ENCODE measurements at places on chromosomes 5 and 9.

DNA sequence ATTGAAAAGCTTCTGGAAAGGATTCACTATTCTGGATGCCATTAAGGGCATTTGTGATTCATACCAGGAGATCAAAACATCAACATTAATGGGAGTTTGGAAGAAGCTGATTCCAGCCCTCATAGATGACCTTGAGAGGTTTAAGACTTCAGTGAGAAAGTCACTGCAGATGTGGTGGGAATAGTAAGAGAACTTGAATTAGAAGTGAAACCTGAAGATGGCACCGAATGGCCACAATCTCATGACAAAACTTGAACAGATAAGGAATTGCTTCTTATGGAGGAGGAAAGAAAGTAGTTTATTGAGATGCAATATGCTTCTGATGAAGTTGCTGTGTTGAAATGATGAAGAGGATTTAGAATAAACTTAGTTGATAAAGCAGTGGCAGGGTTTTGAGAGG lies 254.6 kb upstream of the SLC24A2 start:
- DNase-seq: no peak

DNA sequence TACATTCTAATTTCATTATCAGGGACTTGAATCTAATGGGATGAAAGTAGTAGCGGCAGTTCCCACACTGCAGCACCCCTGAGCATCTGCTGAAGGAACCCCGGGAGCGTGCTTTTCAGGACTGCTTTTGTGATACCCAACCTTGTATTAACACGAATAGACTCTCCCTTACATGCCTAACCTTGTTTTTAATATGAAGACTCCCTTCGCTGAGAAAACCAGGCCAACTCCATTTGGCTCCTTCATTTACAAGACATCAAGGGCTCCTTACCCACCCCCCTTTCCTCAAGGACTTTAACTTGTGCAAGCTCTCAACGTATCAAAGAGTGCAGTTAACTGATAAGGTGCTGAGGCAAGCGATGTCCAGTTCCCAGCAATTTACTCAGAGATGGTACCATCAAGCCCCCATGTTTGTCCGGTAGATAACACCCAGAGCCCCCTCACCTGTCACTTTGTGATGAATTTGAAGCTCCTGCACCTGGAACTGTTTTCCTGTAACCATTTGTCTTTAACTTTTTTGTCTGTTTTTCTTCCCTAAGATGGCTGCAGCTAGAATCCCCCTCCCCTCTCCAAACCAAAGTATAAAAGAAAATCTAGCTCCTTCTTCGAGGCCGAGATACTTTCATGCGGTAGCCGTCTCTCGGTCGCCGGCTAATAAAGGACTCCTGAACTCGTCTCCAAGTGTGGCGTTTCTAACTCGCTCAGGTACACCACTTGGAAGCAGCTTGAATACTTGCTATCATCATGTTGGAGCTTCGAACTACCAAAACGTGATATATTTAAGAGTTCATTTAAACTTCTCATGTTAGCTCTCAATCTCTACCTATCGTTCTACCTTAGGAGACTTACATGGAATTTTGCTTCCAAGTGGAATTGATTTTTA lies 10.7 kb downstream of the HNRNPH1 start:
- peak; percentile 68 for DNase-seq

DNA sequence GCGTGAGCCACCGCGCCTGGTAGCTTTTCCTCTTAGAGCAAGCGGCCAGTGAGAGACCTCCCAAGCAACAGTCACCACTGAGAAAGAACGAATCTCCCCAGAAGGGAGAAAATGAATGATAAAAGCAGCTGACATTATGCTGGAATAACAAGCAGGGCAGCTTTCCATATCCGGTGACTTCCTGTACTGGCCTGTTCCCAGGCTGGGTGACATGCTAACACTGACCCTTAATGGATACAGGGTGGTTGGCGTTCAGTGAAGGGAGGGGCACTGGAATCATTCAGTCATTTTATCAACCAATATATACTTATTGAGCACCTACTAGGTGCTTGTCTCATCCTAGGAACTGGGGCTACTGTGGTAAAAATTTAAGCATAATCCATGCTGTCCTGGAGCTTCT lies 357.3 kb upstream of the PANK3 start:
- DNase-seq: no peak

DNA sequence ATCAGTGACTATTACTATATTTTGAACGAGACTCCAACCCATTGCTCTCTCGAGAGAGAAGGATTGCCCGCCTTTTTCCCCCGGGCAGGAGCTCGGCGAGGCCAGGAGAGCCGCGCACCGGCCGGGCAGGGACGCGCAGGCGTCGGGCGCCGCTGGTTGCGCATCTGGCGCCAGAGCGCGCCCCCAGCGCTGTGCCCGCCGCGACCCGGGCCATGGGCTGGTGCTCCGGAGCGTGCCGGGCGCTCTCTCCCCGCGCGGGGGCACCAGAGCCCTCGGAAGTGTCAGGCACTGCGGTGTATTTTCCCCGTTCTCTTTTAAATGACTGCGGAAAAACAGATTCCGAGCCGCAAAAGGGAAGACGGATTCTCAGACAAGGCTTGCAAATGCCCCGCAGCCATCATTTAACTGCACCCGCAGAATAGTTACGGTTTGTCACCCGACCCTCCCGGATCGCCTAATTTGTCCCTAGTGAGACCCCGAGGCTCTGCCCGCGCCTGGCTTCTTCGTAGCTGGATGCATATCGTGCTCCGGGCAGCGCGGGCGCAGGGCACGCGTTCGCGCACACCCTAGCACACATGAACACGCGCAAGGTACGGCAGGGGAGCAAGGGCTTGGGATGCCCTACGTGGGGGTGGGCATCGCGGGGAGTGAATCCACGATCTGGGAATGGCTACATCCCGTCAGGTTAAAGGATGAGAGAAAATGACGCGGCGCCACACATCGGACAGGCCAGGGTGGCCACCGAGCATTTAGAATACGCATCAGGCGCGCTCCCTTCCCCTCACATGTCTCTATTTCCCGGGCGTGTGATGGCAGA lies 1.1 kb upstream of the NTRK2 start:
- DNase-seq: no peak

- no peak for DNase-seq
These were observed 131.1 kb upstream of the MPDZ start for GRCh38 chr9:13410566-13411031.

GRCh38 chr5:170353961-170354360 lies 35.2 kb downstream of the KCNMB1 start:
- DNase-seq: no peak

DNA sequence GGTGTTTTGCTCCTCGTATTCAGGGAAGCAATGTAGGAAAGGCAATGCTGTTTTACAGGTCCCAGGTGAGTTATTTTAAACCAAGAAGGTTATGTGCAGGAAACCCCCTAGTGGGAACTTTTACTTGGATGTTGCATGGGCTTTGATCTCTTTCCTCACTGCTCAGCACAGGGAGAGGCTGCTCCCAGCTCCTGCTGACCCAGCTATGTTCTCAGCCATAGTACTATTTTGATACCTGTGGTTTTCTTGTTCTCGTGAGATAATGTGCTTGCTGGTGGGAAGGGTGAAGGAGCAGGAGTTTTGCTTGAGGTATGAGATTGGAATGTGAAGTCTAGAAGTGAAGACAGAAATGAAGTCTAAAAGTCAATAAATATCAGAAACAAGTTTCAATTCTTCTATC lies 265.6 kb upstream of the FBXL7 start:
- no peak for DNase-seq

- DNase-seq: no peak
These were observed 453.2 kb downstream of the CDH18 start for GRCh38 chr5:19534751-19535150.

GRCh38 chr5:138655530-138656190 lies 80.5 kb upstream of the HSPA9 start:
- DNase-seq: no peak

- DNase-seq: no peak
These were observed 407.8 kb upstream of the SGCD start for GRCh38 chr5:155919126-155919525.

GRCh38 chr9:8799615-8800014 lies 1000.0 kb upstream of the DMAC1 start:
- DNase-seq: no peak

GRCh38 chr9:128218518-128219389 lies 15.6 kb downstream of the DNM1 start:
- peak; percentile 99 for DNase-seq

GRCh38 chr5:174418809-174419539 lies 305.4 kb upstream of the MSX2 start:
- no peak for DNase-seq

All from Karpas-422 (cell line).